Activated CD8-positive, alpha-beta memory T cell treated with anti-CD3 and anti-CD28 coated beads, Interleukin-2, amount 10 ng/mL, durations not matched to agents 7 days and 5 days (primary cell): ENCODE measurements at places on chromosomes 16 and 17. TPM values are rescaled to one million over a fixed set of nuclear protein-coding genes. Genes with fewer than 3 reads are reported as not detected.

GRCh38 chr16:67482233-67482924 lies 968 bp downstream of the AGRP start:
- DNase-seq, result no peak
- H3K27ac ChIP-seq, result peak overlapping the region; percentile 99
- peaks cover 27% of the 10 kb centered on the region for H3K4me1 ChIP-seq
- no peaks in the 10 kb centered on the region for H3K27me3 ChIP-seq

DNA sequence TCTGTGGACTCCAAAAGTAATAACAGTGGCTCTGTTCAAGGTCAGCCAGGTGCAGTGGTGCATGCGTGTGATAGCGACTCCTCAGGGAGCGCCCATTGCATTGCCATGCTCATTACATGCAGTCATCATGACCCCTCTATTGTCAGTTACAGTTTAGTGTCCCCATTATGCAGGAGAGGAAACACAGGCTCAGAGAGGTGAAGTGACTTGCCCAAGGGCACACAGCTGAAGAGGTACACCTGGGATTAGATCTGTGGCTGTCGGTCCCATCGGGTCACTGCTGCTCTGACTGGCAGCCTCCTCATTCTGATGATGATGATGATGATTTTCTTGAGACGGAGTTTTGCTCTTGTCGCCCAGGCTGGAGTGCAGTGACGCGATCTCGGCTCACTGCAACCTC lies 7.6 kb downstream of the LAT start:
- H3K4me1 ChIP-seq, result peaks cover 40% of the 10 kb centered on the region
- no peaks in the 10 kb centered on the region for H3K27me3 ChIP-seq
- no peak overlapping the region for H3K27ac ChIP-seq
- H3K4me3 ChIP-seq, result no peak overlapping the region

The OTOP2 gene
- total RNA-seq, result not detected

GRCh38 chr17:44197980-44198720 lies 1.5 kb downstream of the ATXN7L3 start:
- H3K27me3 ChIP-seq, result no peaks in the 10 kb centered on the region
- DNase-seq, result peak; percentile 81
- peak overlapping the region; percentile 83 for H3K4me3 ChIP-seq
- H3K4me1 ChIP-seq, result peaks cover 30% of the 10 kb centered on the region
- H3K36me3 ChIP-seq, result peaks cover 18% of the 10 kb centered on the region
- peak overlapping the region; percentile 90 for H3K27ac ChIP-seq

- DNase-seq, result no peak
- H3K36me3 ChIP-seq, result no peaks in the 10 kb centered on the region
- H3K4me1 ChIP-seq, result no peaks in the 10 kb centered on the region
- no peaks in the 10 kb centered on the region for H3K27me3 ChIP-seq
- no peak overlapping the region for H3K4me3 ChIP-seq
Measured at GRCh38 chr16:55668340-55669281, 12.8 kb downstream of the SLC6A2 start.

The GHDC gene
- total RNA-seq, result 17.0 TPM

GRCh38 chr17:63140255-63140654 lies 174.2 kb downstream of the TANC2 start:
- no peaks in the 10 kb centered on the region for H3K27me3 ChIP-seq
- DNase-seq, result no peak
- H3K36me3 ChIP-seq, result no peaks in the 10 kb centered on the region
- H3K27ac ChIP-seq, result no peak overlapping the region
- H3K4me1 ChIP-seq, result peaks cover 5% of the 10 kb centered on the region

GRCh38 chr16:67184995-67185650 lies 1.4 kb upstream of the MATCAP1 start:
- peaks cover 18% of the 10 kb centered on the region for H3K27me3 ChIP-seq
- no peaks in the 10 kb centered on the region for H3K36me3 ChIP-seq
- H3K27ac ChIP-seq, result no peak overlapping the region
- peak overlapping the region; percentile 68 for H3K4me3 ChIP-seq
- H3K4me1 ChIP-seq, result peaks cover 15% of the 10 kb centered on the region

DNA sequence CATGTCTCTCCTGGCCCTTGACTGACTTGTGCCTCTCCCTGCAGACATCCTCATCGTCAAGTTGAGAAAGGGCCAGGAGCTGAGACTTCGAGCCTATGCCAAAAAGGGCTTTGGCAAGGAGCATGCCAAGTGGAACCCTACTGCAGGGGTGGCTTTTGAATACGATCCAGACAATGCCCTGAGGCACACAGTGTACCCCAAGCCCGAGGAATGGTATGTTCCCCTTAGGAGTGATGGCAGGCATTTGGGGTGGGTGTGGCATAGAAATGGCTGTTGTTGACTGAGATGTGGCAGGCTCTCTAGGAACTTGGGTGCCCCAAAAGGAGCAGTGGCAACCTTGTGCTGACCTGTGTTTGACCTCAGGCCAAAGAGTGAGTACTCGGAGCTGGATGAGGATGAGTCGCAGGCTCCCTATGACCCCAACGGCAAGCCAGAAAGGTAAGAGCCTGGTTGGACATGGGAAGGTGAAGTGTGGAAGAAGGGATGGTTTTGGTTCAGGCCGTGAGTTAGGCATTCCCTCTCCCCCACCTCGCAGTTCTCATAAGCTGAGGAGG lies 7.5 kb downstream of the POLR2C start:
- no peak for DNase-seq
- H3K27me3 ChIP-seq, result no peaks in the 10 kb centered on the region
- no peak overlapping the region for H3K27ac ChIP-seq

The TMEM220 gene
- total RNA-seq, result 0.29 TPM

The NPW gene
- total RNA-seq, result 1.1 TPM

The EVPLL gene
- total RNA-seq, result not detected

The TMIGD1 gene
- not detected for total RNA-seq

The CRHR1 gene
- total RNA-seq, result not detected

The FBXW10 gene
- total RNA-seq, result not detected

The GPR179 gene
- not detected for total RNA-seq

GRCh38 chr17:58590377-58590776 lies 75.9 kb upstream of the MTMR4 start:
- H3K4me3 ChIP-seq, result no peak overlapping the region
- DNase-seq, result no peak
- H3K36me3 ChIP-seq, result no peaks in the 10 kb centered on the region
- peaks cover 1% of the 10 kb centered on the region for H3K4me1 ChIP-seq

DNA sequence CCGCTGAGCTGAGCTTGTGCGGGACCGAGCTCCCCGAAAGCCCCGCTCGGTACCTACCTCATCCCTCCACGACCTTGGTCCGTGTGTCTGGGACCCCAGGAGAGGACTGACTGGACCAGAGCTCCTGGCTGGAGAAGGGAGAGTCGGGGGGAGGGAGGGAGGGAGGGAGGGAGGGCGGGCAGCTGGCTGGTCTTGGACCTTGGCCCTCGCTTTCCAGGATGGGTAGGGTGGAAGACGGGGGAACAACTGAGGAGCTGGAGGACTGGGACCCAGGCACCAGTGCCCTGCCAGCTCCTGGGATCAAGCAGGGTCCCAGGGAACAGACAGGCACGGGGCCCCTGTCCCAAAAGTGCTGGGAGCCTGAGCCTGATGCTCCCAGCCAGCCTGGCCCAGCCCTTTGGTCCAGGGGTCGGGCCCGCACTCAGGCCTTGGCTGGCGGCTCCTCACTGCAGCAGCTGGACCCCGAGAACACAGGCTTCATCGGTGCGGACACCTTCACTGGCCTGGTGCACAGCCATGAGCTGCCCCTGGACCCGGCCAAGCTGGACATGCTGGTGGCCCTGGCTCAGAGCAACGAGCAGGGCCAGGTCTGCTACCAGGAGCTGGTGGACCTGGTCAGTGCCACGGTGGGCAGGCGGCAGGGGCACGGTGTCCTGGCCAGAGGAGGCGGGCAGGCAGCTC lies 553 bp downstream of the RHBDL1 start:
- H3K4me1 ChIP-seq, result peaks cover 11% of the 10 kb centered on the region
- DNase-seq, result no peak
- H3K27ac ChIP-seq, result no peak overlapping the region
- H3K36me3 ChIP-seq, result peaks cover 7% of the 10 kb centered on the region
- no peak overlapping the region for H3K4me3 ChIP-seq

The GFAP gene
- total RNA-seq, result not detected

DNA sequence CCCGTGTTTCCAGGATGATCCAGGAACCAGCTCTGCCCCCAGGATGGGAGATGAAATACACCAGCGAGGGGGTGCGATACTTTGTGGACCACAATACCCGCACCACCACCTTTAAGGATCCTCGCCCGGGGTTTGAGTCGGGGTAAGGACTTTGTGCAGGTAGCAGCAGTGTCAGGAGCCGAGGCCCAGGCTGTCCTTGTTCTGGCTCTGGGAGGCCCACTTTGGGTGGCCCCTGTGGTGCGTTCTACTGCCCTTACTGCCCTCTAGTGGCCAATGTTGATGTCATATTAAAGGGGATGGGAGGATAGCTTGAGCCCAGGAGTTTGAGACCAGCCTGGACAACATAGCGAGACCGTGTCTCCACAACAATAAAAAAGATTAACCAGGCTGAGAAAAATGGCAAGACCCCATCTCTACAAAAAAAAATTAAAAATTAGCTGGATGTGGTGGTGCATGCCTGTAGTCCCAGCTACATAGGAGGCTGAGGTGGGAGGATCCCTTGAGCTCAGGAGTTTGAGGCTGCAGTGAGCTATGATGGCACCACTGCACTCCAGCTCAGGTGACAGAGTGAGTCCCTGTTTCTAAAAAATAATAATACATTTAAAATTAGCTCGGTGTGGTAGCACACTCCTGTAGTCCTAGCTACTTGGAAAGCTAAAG lies 20.9 kb upstream of the CLEC18A start:
- H3K4me3 ChIP-seq, result no peak overlapping the region
- no peaks in the 10 kb centered on the region for H3K27me3 ChIP-seq
- peak; percentile 53 for DNase-seq
- peaks cover 6% of the 10 kb centered on the region for H3K36me3 ChIP-seq
- H3K27ac ChIP-seq, result no peak overlapping the region

The PIPOX gene
- 1.6 TPM for total RNA-seq

The RAD51C gene
- total RNA-seq, result 65.0 TPM

GRCh38 chr17:62724398-62725146 lies 83.5 kb downstream of the MARCHF10 start:
- peaks cover 75% of the 10 kb centered on the region for H3K27me3 ChIP-seq
- DNase-seq, result peak; percentile 83
- peaks cover 2% of the 10 kb centered on the region for H3K36me3 ChIP-seq
- peaks cover 17% of the 10 kb centered on the region for H3K4me1 ChIP-seq
- peak overlapping the region; percentile 51 for H3K4me3 ChIP-seq

GRCh38 chr17:50371526-50371925 lies 1.5 kb downstream of the MRPL27 start:
- no peaks in the 10 kb centered on the region for H3K27me3 ChIP-seq
- H3K4me3 ChIP-seq, result peak overlapping the region; percentile 94
- H3K27ac ChIP-seq, result peak overlapping the region; percentile 99
- DNase-seq, result no peak
- peaks cover 42% of the 10 kb centered on the region for H3K36me3 ChIP-seq
- H3K4me1 ChIP-seq, result peaks cover 32% of the 10 kb centered on the region

The GPT2 gene
- 9.6 TPM for total RNA-seq

- no peaks in the 10 kb centered on the region for H3K27me3 ChIP-seq
- H3K36me3 ChIP-seq, result no peaks in the 10 kb centered on the region
- DNase-seq, result no peak
- peak overlapping the region; percentile 26 for H3K4me3 ChIP-seq
Measured at GRCh38 chr17:70344386-70345060, 175.2 kb downstream of the KCNJ2 start.

GRCh38 chr16:70753228-70753627 lies 47.7 kb downstream of the VAC14 start:
- DNase-seq, result no peak
- peaks cover 2% of the 10 kb centered on the region for H3K4me1 ChIP-seq
- H3K36me3 ChIP-seq, result no peaks in the 10 kb centered on the region
- no peak overlapping the region for H3K27ac ChIP-seq
- H3K4me3 ChIP-seq, result no peak overlapping the region

- H3K4me1 ChIP-seq, result no peaks in the 10 kb centered on the region
- no peak overlapping the region for H3K4me3 ChIP-seq
- peaks cover 17% of the 10 kb centered on the region for H3K27me3 ChIP-seq
- no peak for DNase-seq
- no peak overlapping the region for H3K27ac ChIP-seq
Measured at GRCh38 chr16:50479771-50480170, 68.4 kb upstream of the NKD1 start.

- no peak overlapping the region for H3K27ac ChIP-seq
- no peaks in the 10 kb centered on the region for H3K27me3 ChIP-seq
- no peak overlapping the region for H3K4me3 ChIP-seq
- DNase-seq, result no peak
- peaks cover under 1% of the 10 kb centered on the region for H3K4me1 ChIP-seq
Measured at GRCh38 chr17:63290784-63291183, 155.3 kb downstream of the CYB561 start.

- DNase-seq, result no peak
- H3K27ac ChIP-seq, result no peak overlapping the region
- H3K4me3 ChIP-seq, result no peak overlapping the region
- H3K4me1 ChIP-seq, result peaks cover 15% of the 10 kb centered on the region
- H3K27me3 ChIP-seq, result peaks cover 5% of the 10 kb centered on the region
Measured at GRCh38 chr17:43402078-43402477, 3.3 kb downstream of the ARL4D start.

GRCh38 chr16:1435921-1436697 lies 5.2 kb downstream of the PERCC1 start:
- no peaks in the 10 kb centered on the region for H3K4me1 ChIP-seq
- no peak overlapping the region for H3K27ac ChIP-seq
- no peaks in the 10 kb centered on the region for H3K36me3 ChIP-seq

DNA sequence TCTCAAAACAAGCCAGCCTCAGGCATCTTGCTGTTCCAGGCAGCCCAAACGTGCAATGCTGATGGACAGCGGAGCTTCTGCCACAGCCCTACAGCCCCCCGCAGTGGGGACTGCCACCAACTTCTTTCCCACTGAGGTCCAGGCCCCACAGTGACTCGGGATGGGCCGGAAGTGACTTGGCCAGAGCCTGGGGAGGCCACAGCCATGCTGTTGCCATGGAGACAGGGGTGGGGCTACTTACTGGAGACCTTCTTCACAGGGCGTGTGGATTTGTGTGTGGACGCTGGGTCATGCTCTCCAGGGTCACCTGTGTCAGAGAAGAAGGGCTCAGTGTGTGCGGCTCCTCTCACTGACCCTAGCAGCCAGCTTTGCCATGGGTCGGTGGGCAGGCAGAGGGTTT lies 15.0 kb downstream of the TRIM25 start:
- peaks cover 85% of the 10 kb centered on the region for H3K36me3 ChIP-seq
- peaks cover 26% of the 10 kb centered on the region for H3K4me1 ChIP-seq
- H3K4me3 ChIP-seq, result no peak overlapping the region
- no peak overlapping the region for H3K27ac ChIP-seq

The KRT38 gene
- total RNA-seq, result not detected

The ARL6IP1 gene
- 194 TPM for total RNA-seq
